ENCODE measurements at places on chromosomes 2 and 18. TPM values are rescaled to one million over a fixed set of nuclear protein-coding genes. Genes with fewer than 3 reads are reported as not detected.

Gene RND3
- polyA plus RNA-seq = 48.3 TPM

Gene TXNL4A
- 99.7 TPM for polyA plus RNA-seq

- DNase-seq = no peak
Measured at GRCh38 chr2:28021898-28022297, 131.4 kb downstream of the BABAM2 start.

DNA sequence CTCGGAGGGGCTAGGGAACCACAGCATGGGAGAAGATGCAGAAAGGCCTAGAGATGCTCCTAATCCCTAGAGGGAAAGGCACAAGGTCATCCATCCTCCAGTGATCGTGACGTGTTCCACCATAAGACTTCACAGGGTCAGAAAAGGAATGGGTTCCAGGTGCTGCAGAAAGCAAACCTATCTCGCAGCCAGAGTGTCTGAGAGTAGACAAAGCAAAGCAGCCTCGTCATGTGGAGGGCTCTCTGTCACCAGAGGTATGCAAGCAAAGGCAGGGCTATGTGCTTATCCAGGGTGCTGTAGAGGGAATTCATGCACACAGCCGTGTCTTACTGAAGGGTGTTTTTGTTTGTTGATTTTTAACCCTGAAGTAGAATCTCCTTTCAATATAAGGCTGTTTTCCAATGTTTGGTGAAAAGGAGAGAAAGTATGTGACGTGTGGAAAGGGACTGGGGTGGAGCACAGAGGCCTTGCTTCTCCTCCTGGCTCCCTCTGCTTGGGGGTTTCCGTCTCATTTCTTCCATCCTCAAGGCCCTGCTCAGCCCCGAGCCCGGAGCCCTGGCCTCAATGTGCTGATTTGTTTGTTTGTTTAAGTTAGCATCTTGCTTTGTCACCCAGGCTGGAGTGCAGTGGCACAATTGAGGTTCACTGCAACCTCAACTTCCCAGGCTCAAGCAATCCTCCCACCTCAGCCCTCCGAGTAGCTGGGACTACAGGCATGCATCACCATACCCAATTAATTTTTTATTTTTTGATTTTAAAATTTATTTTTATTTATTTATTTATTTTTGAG is 3.0 kb downstream of the GPR55 start:
- no peak for DNase-seq
